Sigmoid colon (tissue), 7 donors: ENCODE measurements at places on chromosomes 7 and 10.

- no peak for DNase-seq
These were observed 32.5 kb downstream of the MXI1 start for GRCh38 chr10:110239892-110240291.

DNA sequence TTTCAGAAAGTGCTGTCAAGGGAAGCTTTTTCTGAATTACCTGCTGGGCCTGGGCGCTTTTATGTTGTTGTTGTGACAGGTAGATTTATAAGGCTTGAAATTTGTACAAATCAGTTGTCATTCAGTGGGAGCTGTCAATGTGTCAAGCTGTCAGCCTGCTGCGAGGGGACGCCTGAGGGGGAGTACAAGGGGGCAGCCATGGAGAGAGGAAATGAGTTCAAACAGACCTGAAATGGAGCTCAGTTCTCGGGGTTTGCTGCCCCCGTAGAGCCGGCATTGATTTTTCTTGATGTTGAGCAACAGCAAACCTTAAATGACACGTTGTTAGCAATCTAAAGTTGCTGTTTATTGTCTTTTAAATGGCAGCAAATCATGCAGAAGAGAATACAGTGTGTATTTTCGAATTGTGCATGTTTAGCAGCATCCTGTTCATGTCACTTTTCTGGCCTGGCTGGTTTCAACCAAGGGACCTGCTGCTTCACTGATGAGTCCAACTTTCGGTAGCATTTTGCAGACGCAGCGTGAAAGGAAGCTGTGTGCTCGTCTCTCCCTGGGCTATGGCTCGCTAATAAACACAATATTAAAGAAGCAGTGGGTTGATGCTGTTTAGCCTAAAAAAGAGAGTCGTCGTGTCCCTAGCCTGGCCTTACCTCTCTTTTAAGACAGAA lies 166.5 kb downstream of the LRMDA start:
- no peak for DNase-seq

- no peak for DNase-seq
These were observed 70.1 kb downstream of the PODXL start for GRCh38 chr7:131486346-131486745.

- DNase-seq, result peak; percentile 82
These were observed 42.8 kb upstream of the RABGEF1 start for GRCh38 chr7:66697449-66698438.
